ENCODE measurements at places on chromosomes 4 and X.

DNA sequence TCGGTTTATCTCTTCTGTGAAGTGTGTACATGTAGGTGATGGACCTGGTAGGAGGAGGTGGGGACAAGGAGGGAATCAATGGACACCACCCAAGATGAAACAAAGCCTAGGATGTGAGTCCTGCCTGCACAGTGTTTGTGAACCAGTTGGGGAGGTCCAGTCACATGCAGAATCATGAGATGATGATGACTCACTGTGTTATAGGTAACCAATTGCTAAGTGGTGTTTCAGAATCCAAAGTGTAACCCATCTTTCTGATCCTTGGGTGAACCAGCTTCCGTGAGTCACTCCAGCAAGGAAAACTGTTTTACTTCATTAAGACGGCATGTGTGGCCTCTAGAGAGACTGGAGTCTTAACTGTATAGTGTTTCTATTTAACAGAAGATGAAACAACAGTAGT lies 57.9 kb upstream of the HPF1 start:
- DNase-seq = no peak

GRCh38 chrX:134911348-134911747 lies 79.4 kb upstream of the SMIM10 start:
- no peak for DNase-seq

DNA sequence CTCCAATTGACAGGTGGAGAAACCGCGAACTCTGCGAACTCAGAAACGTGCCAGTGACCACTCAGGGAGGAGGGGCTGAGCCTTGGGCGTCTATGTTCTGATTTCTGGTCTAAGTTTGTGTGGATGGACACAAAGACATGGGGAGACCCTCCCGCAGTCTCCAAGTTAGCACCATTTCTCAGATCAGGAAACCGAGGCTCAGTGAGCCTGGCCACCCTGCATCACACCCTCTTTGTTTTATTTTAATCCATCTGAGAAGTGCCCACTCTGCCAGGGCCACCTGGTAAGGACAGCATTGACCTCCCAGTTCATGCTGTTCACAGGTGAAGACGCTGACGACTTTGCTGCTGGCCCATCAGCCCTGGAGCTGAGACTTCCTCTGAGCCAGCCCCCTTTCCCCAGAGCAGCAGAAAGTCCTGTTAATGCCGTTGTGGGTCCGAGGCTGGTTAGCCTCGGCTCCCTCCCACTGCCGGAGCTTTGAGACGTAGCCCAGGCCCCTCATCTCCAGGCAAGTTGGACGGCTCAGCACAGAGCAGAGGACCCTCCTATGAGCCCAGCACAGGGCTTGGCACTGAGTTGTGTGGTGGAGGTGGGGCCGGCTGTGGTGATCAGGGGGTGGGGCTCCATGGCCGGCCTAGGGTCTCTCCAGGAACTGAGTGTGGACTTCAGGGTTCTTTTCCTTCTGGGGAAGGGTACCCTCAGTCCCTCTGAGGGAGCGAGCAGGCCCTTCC lies 43.7 kb downstream of the PSAPL1 start:
- DNase-seq = no peak

- no peak for DNase-seq
Measured at GRCh38 chr4:17877661-17878060, 66.9 kb downstream of the NCAPG start.

GRCh38 chrX:103063191-103063845 lies 653 bp downstream of the BEX1 start:
- DNase-seq = no peak

DNA sequence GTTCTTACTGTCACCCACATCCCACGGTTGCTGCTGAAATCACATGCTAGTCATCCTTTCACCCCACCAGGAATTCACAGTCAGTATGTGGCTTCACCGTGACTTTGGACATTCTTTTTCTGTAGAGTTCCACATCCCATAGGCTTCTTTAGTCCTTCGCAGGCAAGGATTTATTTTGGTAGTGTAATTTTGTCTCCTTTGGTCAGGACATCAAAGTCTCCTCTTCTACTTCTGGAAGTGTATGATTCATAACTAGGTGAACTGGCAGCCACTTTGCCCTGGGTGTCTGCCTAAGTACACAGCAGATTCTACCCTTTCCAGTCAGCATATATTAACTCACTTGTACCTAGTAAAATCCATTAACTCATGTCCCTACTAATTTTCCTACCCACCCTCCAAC lies 38.3 kb upstream of the MMAA start:
- DNase-seq = no peak

DNA sequence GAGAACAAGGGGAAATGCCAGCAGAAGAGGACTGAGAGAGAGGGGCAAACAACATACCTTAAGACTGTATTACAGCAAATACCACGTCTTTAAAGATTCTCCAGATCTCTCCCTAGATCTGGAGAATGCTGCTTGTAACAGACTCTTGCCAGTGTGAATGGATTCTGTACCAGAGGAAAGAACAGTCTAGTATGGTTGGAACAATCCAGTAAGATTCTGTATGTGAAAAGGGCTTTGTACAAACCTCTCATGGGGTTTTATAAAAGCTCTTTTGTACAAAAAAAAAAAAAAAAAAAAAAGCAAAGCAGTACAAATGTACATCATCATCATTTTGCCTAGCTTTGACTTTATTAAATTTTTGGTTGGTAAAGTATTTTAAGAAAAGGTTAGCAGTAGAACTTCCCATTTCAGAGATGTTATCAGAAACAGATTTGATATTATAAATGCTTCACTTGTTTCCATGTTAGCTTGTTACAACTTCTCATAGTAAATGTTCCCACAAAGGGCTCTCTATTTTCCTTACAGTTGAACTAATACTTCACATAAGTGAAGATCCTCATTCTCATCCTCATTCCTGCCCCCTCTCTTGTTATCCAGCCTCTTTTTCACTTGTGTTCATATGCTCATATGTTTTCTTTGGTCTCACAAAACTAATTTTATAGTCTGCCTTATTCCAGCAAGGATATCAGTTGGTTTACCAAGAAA lies 144.2 kb downstream of the EDA start:
- DNase-seq = no peak

DNA sequence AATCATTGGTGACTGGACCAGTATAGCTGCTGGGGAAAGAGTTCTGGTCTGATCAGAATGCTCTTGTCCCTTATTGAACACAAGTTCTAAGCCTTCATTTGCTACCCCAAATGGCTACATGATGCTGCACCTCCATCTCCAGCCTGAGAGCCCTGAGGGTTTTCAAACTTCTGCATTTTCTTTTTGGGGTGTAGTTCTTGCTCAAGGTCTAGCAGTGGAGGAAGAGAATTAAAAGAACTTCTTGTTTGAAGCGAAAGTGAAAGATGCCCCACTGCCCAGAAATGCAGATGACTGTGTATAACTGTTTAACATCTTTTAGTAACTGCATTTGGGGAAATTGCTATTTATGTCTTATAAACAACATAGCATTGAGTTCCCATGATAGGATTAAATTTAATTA lies 38.5 kb downstream of the LAMTOR3 start:
- no peak for DNase-seq

DNA sequence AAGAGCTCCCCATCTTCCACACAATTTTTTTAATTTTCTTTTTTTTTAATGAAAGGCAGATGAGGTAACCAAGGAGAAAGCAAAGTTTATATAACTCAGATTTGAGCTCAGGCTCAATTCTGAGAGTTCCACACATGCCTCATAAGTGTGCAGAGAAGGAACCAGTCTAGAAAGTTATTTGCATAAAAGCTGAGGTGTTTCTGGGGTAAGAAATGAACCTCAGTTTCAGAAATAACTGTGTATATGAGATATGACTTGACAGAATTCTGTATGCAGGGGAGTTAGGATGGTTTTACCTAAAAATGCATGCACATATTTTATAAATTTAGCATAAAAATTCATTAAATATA lies 51.3 kb downstream of the DTHD1 start:
- no peak for DNase-seq

Measured in stimulated activated CD8-positive, alpha-beta memory T cell treated with anti-CD3 and anti-CD28 coated beads, Interleukin-4, amount 100 ng/mL, for 4 hours (primary cell).